Smooth muscle cell of the umbilical artery (primary cell): ENCODE measurements at places on chromosomes 13 and 19. TPM values are rescaled to one million over a fixed set of nuclear protein-coding genes. Genes with fewer than 3 reads are reported as not detected.

SAMD1 gene
- total RNA-seq, result 16.3 and 29.7 TPM in 2 replicates

GARIN5B gene
- total RNA-seq, result not detected in 2 replicates

GIPC3 gene
- under 0.01 TPM in 1 of 2 replicates, not detected in the other for total RNA-seq

ABHD8 gene
- 11.6 and 14.0 TPM in 2 replicates for total RNA-seq

NPAS1 gene
- 0.09 and 0.30 TPM in 2 replicates for total RNA-seq

DAND5 gene
- not detected in 2 replicates for total RNA-seq

TBXA2R gene
- total RNA-seq, result 0.89 and 2.2 TPM in 2 replicates

LILRB5 gene
- total RNA-seq, result not detected in 2 replicates

FUT2 gene
- total RNA-seq, result not detected in 2 replicates

IGFLR1 gene
- 0.30 and 0.42 TPM in 2 replicates for total RNA-seq

ZC3H4 gene
- total RNA-seq, result 7.1 and 16.5 TPM in 2 replicates

NDUFB7 gene
- 97.1 and 216 TPM in 2 replicates for total RNA-seq

PLA2G4C gene
- 17.5 and 19.3 TPM in 2 replicates for total RNA-seq

ZNF132 gene
- 8.0 and 11.6 TPM in 2 replicates for total RNA-seq

ZNF600 gene
- total RNA-seq, result 3.0 and 3.7 TPM in 2 replicates

GRIN3B gene
- 0.59 and 0.65 TPM in 2 replicates for total RNA-seq

ZNF492 gene
- under 0.01 and 0.60 TPM in 2 replicates for total RNA-seq

STARD13 gene
- 21.1 and 25.1 TPM in 2 replicates for total RNA-seq

ZNF540 gene
- total RNA-seq, result 0.28 and 0.89 TPM in 2 replicates

KLK3 gene
- total RNA-seq, result not detected in 2 replicates

SIGLEC9 gene
- total RNA-seq, result not detected in 2 replicates

PROZ gene
- not detected in 2 replicates for total RNA-seq

ERICH4 gene
- not detected in 2 replicates for total RNA-seq

CPAMD8 gene
- 0.23 and 0.59 TPM in 2 replicates for total RNA-seq

ZFR2 gene
- total RNA-seq, result not detected in 2 replicates

CEACAM19 gene
- 0.30 and 1.9 TPM in 2 replicates for total RNA-seq

NAPSA gene
- total RNA-seq, result 0.30 and 0.32 TPM in 2 replicates

ZNF529 gene
- 11.0 and 13.8 TPM in 2 replicates for total RNA-seq

EFNA2 gene
- not detected in 2 replicates for total RNA-seq

MATK gene
- total RNA-seq, result not detected in 2 replicates

ASPDH gene
- not detected in 2 replicates for total RNA-seq

KIR2DL4 gene
- not detected in 2 replicates for total RNA-seq

KLF5 gene
- total RNA-seq, result 0.59 and 1.1 TPM in 2 replicates

LMO7 gene
- 155 and 392 TPM in 2 replicates for total RNA-seq

FOXO1 gene
- 5.0 and 6.6 TPM in 2 replicates for total RNA-seq

CHST8 gene
- not detected in 2 replicates for total RNA-seq

ATP8A2 gene
- total RNA-seq, result under 0.01 and 0.05 TPM in 2 replicates

NRTN gene
- total RNA-seq, result not detected in 2 replicates

EPSTI1 gene
- 2.7 and 9.8 TPM in 2 replicates for total RNA-seq

ALKBH6 gene
- total RNA-seq, result 14.6 and 14.7 TPM in 2 replicates

TNFSF11 gene
- not detected in 2 replicates for total RNA-seq

ANKRD10 gene
- 52.8 and 72.2 TPM in 2 replicates for total RNA-seq

PAK4 gene
- total RNA-seq, result 11.3 and 22.0 TPM in 2 replicates

GNG7 gene
- 0.09 and 0.30 TPM in 2 replicates for total RNA-seq

COG3 gene
- 45.4 and 52.0 TPM in 2 replicates for total RNA-seq

ZNF534 gene
- not detected in 2 replicates for total RNA-seq

MCF2L gene
- under 0.01 and 0.18 TPM in 2 replicates for total RNA-seq

KLK8 gene
- total RNA-seq, result not detected in 2 replicates
